ENCODE measurements at places on chromosomes 6 and 20.

- DNase-seq, result no peak
Observed at GRCh38 chr20:19757487-19758132, 448 bp upstream of the RIN2 start.

- no peak for DNase-seq
Observed at GRCh38 chr6:157728183-157728881, 94.7 kb upstream of the SNX9 start.

DNA sequence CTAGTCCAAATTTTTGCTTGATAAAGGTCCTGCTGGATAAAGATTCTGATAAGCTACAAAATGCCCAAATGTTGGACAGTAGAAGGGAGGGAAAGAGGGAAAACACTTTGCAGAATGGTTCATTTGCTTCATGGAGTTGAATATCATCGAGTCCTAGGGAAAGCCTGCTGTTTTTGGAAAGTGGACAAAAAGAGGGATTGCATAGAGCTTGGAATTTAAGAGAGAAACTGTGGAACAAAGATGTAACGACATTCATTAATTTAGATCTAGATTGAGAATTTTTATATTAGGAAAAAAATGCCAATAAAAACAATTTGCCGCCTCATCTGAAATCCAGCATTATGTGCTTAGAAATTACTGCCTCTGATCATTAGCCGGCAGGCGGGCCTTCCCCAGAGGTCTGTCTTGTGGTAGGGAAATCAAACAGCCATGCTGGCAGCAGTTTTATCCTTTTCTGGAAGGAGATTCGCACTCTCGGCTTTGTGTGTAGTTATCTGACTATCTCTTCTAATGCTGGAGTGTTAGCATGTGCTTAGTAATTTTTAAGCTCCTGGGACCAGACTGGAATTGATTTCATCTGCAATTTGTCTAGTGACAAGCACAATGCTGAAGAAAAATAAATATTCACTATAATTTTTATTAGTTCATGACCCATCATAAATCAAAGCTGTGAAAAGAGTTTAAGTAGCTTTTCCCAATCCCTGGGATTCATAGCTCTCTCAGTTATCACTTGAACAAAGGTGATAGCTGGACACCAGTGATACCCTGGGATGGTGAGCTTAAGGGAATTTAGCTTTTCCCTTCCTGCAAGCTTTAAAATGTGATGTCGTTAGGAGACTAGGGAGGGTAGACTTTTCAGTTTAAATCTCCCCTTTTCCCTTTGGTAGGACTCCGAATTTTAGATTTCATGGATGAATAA is 329.5 kb downstream of the PRL start:
- no peak for DNase-seq

DNA sequence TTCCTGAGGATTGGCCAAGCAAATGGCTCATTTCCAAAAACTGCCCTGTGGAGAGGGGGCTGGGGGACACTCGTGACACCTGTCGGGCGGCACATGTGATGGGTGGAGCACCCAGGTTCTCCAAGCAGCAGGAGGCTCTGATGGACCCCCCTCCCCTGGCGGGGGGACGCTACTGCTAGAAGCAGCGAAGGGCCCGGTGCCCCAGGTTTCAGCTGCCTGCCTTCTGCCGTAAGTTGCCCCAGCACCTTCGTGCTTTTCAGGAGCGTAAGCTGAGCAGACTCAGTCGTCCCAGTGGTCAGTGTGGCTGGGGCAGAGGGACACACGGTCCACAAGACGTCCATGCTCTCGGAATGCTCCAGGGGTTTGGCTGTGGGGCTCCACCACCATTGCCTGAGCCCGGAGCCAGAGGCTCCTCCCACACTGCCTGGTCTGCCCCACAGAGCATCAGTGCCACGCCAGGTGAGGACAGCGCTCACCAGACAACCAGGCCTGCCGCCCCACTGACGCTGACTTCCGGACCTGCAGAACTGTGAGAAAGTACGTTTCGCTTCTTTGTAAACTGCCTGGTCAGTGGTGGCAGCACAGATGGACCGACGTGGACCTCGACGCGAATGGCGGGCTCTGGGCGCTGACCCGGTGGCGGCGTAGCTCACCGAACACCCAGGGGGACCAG is 4.1 kb upstream of the ADRM1 start:
- no peak for DNase-seq

DNA sequence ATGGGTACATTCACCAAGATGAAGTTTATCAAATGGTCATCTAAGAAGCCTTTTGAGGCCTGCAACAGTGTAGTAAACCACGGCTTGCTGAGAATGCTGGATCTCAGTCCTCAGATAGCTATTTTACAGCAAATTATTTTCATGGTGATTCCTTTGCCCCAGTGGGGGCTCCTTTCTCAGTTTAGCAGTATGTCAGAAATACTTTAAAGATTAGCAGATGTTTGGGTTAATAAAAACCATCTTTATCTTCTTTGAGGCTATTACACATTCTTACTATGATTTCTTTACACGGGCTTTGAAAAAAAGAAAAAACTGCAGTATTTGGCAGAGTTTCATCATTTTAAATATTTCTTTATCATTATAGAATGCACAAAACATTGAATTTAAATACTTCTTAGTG is 10.7 kb downstream of the MYLIP start:
- DNase-seq, result no peak

DNA sequence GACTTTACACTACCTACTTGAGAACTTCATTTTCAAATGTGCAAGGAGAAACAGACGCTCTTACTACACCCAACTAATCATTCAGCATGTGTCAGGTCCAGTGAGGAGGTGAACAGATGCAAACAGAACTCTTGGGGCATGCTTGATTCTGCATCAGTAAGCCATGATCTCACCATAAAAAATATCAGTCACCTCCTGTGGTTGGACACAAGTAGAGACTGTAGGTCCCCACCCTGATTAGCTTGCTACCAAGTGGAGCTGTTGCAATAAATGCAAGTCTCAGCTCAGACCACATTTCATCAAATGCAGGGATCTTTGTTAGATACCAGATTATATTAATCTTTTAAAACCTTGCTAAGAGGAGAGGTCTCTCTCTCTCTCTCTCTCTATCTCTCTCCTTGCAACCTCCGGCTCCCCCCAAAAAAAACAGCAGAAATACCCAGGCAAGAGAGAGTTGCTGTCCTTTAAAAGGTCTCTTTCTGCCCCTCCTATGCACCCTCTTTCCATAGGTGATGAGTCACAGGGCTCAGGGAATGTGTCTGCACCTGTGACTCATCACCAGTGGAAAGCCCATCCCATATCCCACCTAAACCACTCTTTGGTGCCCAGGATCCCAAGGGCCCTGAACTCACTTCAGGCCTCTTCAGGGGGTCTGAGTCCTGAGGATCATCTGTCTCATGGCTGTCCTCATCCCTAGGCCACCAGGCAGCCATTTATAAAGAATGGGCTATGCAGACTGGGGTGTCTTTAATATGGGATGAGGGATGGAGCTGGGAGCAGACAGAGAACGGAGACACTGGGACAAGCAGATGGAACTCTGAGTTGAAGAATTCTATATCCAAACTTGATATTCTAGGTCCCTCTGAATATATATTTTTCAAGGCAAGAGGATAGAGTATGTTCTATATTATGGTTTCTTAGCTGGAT is 154.5 kb downstream of the QRSL1 start:
- DNase-seq, result no peak

DNA sequence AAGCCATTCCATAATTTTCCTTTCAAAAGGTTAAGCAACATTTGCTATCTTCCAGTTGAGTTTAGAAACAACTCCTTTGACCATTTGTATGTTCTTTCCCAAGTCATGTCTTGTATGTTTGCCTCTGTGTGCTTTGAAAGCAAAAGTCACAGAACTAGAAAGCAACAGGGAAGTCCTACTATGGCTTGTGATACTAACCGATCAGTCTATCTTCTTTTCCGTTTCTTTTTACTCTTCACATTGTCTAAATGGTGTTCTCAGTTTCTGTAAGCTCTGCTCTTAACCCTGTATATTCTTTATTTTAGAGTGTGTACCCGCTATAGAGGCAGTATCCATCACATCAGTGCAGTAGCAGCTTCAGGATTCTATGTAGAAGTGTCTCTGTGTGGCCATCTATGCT is 32.9 kb downstream of the TMEM244 start:
- no peak for DNase-seq

GRCh38 chr6:818196-818595 is 125.3 kb upstream of the EXOC2 start:
- no peak for DNase-seq

DNA sequence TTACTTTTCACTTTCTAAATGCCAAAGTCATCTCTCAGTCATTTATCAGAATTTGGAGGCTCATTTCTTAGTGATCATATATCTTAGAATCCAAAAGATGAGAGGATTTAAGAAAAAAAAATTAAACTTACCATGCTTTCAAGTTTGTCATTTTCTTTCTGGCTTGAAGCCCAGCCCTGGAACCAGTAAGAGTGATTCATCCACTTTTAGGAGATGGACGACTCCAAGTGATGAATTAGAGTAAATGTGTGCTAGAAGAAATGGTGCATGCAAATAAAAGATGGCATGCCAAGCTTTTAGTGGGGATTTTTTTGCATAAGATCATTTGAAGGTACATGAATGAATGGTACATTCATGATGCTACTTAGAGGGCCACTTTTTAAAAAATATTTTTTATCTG is 20.1 kb downstream of the PLCB1 start:
- DNase-seq, result no peak

- no peak for DNase-seq
Observed at GRCh38 chr20:24918579-24919566, 30.2 kb upstream of the CST7 start.

- no peak for DNase-seq
Observed at GRCh38 chr6:33745548-33745947, 1.2 kb downstream of the IP6K3 start.

DNA sequence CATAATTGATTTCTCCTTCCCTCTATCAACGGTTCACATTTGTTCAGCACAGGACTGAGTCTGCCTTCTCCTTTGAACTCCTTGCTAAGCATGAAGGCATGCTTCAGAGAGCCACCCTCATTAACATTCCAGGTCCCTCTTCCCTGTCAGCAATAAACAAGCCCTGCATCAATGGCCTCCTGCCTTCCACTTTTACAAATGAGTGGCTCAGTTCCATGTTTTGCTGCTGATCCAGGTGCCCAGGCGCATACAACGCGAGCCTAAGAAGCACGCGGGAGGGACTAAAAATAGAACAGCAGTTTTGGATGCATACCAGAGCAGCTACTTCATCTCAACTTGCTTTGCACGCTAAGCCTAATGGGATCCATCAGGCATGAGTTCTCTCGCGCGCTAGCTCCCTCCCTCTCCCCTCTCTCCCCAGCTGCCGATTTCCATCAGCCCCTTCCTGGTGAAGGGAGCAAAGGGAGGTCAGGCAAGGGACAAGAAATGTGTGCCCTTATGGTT is 53.4 kb downstream of the TRAF3IP2 start:
- no peak for DNase-seq
